Stimulated activated CD4-positive, alpha-beta T cell treated with anti-CD3 and anti-CD28 coated beads, Interleukin-1b, Interleukin-23, amount 100 ng/mL, for 1 hour (primary cell): ENCODE measurements at places on chromosomes 12 and 14.
A peak's percentile ranks its signal among the peaks of the same experiment; 100 is the strongest.

DNA sequence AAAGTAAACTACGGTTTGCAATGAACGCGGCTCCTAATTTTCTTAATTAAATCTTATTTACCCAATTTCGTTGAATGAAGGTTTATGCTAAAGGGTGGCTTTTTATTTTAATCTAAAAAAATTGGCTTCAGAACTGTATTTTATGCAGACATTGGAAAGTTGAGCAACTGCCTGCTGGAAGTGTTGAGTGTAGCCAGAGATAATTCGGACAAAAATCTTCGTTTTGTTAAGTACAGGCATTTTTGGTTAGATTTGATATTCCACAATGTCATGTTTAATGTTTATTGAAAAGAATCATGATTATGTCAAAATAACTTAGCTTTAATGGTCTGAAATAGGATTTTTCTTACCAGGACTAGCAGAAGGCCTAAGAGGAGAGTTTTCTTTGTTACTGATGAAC lies 875 bp downstream of the IRAK3 start:
- DNase-seq, result no peak

- no peak for DNase-seq
Observed at GRCh38 chr14:68981139-68981538, 2.0 kb upstream of the ACTN1 start.

DNA sequence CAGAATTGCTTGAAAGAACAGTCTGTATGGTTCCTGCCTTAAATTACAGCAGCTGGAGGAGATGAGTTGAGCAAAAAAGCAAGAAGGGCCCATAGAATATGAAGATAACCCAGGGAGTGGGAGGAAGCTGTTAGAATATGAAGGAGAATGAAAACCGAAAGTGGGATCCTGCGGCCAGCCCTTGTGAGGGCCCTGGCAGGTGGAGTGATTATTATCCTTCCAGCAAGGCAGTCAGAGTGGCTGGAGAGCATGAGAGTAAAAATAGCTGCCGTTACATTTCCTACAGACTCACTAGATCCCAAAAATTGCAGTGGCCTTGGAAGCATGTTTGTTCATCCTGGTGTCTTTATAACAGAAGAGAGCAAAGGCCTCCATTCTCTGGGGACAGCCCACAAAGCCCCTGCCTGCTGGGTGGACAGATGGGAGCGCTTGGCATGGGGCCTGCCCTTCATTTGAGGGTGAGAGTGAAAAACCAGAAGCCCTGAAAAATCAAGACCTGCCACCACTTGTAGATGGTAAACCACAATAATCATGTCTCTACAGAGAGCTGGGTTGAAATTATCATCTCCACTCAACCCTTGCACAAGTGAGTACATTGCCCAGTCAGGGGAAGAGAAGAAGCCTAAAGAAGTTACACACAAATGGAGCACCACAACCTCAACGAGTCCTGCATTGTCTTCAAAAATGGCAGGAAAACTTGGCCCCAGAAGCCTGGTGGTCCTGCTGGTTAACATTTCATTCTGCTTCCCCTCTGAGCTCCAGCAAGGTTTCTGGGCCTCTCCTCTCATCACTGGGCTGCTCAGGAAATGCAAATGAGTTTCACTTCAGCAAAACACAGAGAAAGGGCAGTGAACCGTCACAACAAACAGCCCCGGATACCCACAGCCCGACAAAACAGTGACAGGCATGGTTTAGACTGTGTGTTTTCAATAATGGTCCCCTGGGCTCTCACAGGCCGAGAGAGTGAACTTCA lies 20.5 kb downstream of the ZDHHC22 start:
- DNase-seq, result no peak

- DNase-seq, result no peak
Observed at GRCh38 chr12:51508285-51508684, 82.7 kb upstream of the SCN8A start.

DNA sequence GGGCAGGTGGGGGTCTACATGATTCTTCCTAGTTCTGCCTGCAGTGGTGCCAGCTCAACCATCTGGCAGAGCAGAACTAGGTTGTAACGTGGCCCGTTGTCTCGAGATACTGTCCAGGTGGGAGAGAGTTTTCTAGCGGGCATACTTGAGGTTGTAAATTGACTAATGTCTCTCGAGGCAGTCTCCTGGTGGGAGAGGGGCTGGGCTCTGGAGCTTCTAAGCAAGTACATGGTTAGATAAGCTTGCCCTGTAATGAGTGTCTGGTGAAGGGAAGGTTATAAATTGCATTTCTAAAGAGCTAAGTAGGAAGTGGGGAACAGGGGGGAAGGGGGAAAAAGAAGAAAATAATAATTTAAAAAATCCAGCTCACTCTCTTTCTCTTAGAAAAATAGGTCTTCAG lies 18.1 kb downstream of the BDKRB1 start:
- DNase-seq, result no peak

DNA sequence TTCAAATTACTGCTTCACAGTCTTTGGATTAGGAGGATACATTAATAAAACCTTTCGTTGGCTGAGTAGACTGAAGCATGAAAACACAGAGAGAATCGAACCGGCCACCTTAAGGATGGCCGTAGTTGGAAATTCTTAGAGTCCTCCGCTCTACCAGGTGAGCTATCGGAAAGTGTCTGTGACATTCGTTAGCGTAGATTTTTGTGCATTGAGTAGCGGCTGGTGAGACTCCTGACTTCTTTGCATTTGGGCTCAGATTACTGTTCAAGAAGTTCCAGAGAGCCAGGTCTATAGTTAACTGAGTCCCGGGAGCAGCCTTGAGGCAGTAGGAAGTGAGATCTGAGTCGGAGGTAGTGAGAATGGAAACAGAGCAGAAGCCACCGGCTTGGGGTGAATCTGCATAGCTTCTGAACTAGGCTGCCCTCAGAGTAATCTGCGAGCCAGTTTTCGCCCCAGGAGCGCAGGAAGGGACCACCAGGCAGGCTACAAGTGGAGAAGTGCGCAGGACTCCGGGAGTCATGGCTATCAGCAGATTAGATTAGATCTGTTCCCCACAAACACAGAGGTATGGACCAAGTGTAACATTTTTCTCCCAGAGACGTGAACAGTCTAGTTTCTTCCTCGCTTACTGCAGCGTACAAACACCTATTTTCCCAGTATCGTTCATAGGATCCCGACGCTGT lies 11.0 kb downstream of the OR6S1 start:
- no peak for DNase-seq

GRCh38 chr14:38127784-38128183 lies 79.9 kb upstream of the SSTR1 start:
- no peak for DNase-seq

GRCh38 chr12:71162832-71163763 lies 5.3 kb upstream of the TSPAN8 start:
- no peak for DNase-seq

GRCh38 chr12:24378548-24379407 lies 429.3 kb upstream of the SOX5 start:
- no peak for DNase-seq

- no peak for DNase-seq
Observed at GRCh38 chr12:8844665-8845064, 22.2 kb downstream of the A2ML1 start.

GRCh38 chr12:51923506-51924365 lies 16.4 kb downstream of the ACVRL1 start:
- DNase-seq, result peak; percentile 9

GRCh38 chr12:66203820-66204219 lies 14.8 kb downstream of the IRAK3 start:
- DNase-seq, result no peak

DNA sequence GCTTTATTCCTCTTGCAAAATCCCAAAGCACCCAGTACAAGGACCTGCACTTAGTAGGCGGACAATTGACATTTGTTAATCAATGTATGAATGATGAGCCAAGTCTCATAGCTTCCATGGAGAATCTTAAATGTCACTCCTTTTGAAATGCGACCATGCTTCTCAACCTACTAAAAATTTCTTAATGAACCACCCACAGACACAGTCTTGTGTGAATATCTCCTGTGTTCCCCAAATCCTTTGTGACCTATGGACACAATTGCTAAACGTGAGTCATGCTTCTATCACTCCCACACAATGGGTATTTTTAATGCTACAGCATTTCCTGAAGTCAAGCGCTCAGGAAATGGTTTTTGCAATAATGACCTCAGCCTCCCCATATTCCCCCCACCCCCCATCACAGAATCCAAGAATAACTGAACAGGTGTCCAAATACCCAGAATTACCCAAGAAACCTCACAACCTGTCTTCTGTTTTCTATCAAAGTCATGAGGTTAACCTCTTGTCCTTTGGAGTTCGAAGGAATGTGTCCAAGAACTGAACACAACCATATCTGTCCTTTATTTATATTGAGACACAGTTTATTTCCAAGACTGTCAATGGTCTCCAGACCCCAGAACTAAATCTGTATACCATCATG lies 163.6 kb upstream of the PLEKHG7 start:
- no peak for DNase-seq

- DNase-seq, result no peak
Observed at GRCh38 chr12:126811391-126811790, 1455.6 kb upstream of the TMEM132C start.

- DNase-seq, result no peak
Observed at GRCh38 chr12:120259418-120260202, 5.9 kb downstream of the PXN start.

DNA sequence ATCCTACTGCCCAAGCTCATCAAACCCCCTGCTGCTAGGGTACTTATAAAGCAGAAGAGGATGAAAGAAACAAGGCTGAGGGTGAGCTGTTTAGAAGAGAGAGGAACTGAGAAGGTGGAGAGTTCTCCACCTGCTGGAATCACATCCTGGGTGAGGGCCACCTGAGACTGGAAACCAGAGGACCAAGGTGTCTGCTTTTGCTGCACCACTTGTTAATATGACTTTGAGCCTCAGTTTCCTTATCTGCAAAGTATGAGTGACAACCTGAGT lies 203.2 kb upstream of the SSTR1 start:
- DNase-seq, result no peak

DNA sequence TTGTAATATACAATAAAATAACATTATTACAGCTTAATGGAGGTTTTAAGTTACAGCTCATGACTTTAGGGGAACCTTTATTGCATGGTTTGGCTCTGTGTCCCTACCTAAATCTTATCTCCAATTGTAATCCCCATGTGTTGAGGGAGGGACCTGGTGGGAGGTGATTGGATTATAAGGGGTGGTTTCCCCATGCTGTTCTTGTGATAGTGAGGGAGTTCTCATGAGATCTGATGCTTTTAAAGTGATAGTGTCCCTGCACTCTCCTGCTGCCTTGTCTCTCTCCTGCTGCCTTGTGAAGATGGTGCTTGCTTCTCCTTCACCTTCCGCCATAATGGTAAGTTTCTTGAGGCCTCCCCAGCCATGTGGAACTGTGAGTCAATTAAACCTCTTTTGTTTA lies 132.1 kb upstream of the SYT1 start:
- DNase-seq, result no peak

- DNase-seq, result no peak
Observed at GRCh38 chr14:57637901-57638300, 144.2 kb upstream of the CCDC198 start.

DNA sequence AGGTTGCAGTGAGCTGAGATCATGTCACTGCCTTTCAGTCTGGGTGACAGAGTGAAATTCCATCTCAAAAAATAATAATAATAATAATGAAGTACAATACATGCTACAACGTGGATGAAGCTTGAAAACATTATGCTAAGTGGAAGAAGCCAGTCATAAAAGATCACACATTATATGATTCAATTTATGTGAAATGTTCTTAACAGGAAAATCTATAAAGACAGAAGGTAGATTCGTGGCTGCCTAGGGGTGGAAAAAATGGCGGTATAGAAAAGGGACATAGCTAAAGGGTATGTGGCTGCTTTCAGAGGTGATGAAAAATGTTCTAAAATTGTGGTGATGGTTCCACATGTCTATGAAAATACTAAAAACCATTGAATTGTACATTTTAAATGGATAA lies 41.0 kb upstream of the AMIGO2 start:
- no peak for DNase-seq

- no peak for DNase-seq
Observed at GRCh38 chr14:22047115-22047514, 373.5 kb upstream of the OR4E1 start.

- no peak for DNase-seq
Observed at GRCh38 chr14:24196071-24197055, 1.1 kb upstream of the TM9SF1 start.

GRCh38 chr12:51181558-51181957 lies 8.6 kb upstream of the TFCP2 start:
- DNase-seq, result no peak
